ENCODE measurements at places on chromosomes 7 and 10.

GRCh38 chr7:38195804-38196595 lies 18.0 kb downstream of the STARD3NL start:
- no peak for DNase-seq

- peak; percentile 26 for DNase-seq
Measured at GRCh38 chr10:97676770-97677581, 10.1 kb downstream of the AVPI1 start.

DNA sequence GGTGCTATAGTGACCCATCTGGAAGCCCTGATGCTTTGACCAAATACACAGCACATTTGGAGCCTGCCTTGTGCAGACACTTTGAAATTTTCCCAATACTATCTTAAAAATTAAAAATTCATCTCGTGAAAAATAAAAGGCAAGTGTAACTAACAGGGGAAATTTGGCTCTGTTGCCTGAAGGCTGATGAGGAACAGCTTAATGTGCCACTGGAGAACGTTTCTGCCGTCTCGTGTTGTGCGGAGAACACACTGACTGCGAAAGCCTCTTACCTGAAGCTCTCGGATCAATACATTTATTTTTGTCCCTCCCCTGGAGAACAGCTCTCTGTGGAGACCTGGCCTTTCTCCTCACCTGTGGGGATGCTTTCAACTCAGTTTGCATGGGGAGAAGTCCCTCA lies 77.2 kb upstream of the CHST15 start:
- no peak for DNase-seq

- no peak for DNase-seq
Measured at GRCh38 chr7:130181263-130181605, 24.0 kb downstream of the TMEM209 start.

DNA sequence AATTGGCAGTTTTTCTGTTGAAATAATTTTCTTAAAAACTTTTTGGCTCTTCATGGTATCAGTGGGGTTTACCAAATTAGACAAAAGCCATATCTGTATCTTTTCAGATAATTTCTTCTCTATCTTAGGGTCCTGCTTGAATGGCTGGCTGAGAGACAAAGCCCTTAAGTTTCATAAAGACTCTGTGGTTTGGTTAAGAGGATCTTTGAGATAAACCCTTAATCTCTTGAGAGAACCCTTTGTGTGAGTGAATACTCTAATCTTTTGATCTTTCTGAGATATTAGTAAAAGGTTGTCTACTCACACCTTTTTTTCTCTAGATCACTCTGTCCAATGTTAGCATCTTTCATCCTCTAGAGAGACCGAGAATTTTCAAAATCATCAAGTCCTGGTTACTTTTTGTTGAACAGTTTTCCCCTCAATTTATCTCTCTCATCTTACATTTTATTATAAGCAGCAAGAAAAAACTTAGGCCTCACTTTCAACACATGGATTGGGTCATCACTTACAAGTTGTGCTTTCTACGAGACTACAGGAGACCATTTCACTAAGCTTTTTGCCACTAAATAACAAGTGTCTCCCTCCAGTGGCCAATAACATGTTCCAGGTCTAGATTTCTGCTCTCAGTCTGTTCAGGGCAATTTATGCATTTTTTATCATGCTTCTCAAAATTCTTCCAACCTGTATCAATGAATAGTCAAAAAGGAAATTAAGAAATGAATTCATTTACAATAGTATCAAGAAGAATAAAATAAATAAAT lies 28.4 kb downstream of the DNAJC9 start:
- DNase-seq = no peak

- DNase-seq = no peak
Measured at GRCh38 chr10:117429643-117430265, 54.5 kb upstream of the PDZD8 start.
